ENCODE measurements at places on chromosomes 7 and 10.
A peak's percentile ranks its signal among the peaks of the same experiment; 100 is the strongest.

GRCh38 chr10:22321924-22322640 lies 1.2 kb downstream of the BMI1 start:
- DNase-seq: peak; percentile 76

- DNase-seq: no peak
These were observed 278.3 kb upstream of the SP8 start for GRCh38 chr7:21064698-21065648.

- DNase-seq: peak; percentile 37
These were observed 100.2 kb downstream of the ACTR3B start for GRCh38 chr7:152859781-152860191.

DNA sequence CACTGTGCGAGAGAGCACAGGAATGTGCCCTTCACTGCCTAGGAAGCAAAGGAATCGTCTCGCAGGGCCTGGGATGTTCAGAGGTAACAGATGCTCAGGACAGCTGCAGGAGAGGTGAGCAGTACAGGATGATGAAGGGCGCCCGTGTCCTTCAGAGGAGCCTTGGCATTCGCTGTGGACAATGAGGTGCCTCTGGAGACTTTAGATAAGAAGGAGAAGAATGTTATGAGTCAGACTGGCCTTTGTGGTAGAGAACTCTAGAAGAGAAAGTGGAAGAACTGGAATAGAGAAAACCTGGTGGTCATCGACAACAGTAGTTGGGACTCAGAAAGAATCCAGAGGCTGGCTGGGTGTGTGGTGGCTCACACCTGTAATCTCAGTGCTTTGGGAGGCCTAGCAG lies 64.4 kb upstream of the LEP start:
- DNase-seq: no peak

DNA sequence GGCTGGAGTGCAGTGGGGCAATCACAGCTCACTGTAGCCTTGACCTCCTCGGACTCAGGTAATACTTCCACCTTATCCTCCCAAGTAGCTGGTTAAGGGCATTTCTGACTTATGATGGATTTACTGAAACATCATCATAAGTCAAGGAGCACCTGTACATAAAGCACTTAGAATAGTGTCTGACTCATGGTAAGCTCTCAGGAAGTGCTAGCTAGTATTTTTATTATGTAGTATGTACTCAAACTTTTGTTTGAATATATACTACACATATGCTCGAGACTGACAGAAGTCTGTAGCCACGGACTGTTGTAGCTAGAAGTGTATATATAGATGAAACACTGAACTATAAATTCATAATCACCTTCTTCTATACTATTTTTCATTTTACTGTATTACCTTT lies 107.5 kb upstream of the DNAJB12 start:
- no peak for DNase-seq

DNA sequence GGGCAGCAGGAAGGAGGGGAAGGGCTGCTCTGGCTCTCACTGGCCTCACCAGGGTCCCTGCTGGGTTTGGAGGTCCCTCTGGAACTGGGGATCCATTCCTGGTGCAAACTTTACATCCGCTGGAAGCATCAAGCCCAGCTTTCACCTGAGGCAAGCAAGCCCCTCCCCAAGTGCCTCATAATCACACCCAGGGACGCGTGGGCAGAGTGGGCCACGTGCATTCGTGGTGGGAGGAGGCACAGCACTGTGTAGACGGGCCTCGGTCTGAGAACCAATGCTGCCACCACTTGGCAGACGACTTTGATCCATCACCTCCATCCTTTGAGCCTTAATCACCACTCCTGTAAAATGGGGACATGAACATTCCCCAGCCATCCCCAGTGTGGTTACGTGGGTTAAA lies 74.1 kb downstream of the VWA2 start:
- no peak for DNase-seq

- DNase-seq: no peak
These were observed 50.2 kb downstream of the MTURN start for GRCh38 chr7:30184791-30185487.

DNA sequence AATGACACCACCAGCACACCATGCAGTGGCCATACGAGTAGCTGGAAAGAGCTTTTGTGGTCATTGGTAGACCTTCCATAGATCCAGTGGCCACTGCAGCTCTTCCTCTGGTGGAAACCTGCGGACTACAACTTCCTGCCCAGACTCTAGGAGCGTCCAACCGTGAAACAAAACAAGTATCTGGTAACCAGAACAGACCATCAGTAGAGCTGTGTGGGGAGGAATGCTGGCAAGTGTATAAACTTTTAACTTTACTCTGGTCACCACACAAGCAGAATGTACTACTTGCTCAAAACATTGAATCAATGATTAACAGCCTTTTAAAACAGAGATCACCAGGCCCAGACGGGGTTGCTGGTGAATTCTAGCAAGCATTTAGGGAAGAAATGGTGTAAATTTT lies 154.7 kb upstream of the DGKB start:
- DNase-seq: no peak

DNA sequence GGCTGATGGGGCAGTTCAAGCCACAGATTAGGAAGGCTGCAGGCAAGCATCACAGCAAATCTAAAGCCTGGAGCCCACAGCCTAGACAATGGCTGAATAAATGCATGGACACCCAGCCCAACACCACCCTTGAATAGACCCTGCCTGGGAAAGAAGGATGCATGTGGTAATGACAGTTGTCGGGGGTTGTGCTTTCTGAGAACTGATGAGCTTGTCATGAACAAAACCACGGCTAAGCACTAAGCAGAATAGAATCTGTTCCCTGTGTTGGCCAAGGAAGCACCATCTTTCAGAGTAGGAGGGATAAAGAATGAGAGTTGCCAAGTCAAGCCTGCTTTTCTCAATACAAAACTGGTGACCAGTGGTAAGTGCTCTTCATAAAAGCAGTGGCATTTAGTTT lies 66.1 kb upstream of the JCAD start:
- DNase-seq: no peak

GRCh38 chr7:7740037-7740355 lies 21.6 kb upstream of the RPA3 start:
- DNase-seq: no peak

DNA sequence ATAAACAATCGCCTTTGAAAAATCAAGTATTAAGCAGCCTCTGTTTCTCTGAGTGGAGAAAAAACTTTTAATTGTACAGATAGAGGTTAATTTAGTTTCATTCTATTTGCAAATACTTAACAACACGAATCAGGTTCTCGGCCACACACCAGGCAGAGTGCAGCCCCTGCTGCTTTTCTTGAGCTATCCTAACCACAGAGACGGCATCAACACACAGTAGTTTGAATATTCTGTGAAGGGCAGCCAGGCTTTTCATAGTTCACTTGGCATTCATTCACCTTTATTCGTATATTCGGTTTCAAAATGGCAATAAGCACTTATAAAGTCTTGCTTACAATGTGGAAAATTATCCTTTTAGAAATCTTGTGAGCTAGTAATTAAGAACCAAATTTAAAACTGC lies 5.7 kb downstream of the ADARB2 start:
- no peak for DNase-seq

DNA sequence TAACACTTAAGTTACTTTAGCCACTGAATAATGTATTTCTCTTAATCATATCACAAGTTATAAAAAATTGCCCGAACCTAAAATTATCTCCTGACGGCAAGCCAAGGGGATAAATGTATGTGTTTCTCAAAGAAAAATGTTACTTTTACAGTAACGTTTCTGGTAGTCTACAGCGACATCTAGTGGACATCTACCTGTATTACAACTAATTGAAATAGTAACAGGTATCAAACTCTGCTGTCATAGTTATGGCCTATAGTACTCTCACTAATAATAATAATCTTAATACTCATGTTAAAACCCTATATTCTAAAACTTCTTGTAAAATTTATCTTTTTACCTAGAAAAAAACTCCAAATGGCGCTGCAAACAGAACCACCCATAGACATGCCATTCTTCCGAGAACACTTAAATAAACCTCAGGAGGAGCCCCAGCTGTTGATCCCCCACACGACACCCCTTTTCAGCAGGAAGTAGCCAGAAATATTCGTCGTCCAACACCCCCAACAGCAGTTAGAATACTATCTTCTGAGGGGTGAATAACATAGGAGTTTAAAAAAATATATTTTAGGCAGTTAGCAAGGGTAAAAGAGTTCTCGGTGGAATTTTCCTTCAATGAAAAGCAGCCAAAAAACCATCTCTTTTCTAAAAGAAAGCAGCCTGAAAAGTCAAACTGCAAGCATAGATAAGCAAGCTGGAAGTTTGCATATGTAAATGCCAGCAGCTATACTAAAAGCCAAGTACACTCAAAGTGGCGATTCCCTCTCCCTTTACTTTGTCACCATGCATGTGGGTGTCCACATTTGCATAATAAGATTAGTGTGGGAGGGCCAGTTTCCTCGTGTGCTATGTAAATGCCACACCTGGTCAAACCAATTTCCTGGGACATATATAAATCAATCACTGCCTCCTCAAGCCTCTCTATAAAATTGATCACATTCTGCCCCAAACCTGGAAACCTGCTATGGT lies 40.5 kb upstream of the ZNF107 start:
- no peak for DNase-seq

DNA sequence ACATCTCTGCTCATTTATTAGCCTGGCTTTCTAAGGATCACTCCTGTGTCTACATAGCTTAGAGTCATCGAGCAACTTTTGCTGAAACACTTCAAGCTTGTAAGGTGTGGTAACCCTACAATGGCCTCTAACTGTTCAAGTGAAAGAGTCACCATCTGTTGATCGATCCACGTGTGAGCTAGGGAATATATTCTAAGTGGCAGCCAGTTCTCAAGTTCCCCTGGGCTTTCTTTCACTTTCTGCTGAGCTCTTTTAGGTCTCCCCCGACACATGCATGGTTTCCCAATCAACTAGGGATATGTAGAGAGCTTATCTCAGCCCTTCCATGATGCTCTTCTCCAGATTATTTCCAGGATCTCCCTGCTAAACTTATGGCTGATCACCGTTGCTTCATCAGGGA lies 15.5 kb downstream of the AOAH start:
- no peak for DNase-seq

DNA sequence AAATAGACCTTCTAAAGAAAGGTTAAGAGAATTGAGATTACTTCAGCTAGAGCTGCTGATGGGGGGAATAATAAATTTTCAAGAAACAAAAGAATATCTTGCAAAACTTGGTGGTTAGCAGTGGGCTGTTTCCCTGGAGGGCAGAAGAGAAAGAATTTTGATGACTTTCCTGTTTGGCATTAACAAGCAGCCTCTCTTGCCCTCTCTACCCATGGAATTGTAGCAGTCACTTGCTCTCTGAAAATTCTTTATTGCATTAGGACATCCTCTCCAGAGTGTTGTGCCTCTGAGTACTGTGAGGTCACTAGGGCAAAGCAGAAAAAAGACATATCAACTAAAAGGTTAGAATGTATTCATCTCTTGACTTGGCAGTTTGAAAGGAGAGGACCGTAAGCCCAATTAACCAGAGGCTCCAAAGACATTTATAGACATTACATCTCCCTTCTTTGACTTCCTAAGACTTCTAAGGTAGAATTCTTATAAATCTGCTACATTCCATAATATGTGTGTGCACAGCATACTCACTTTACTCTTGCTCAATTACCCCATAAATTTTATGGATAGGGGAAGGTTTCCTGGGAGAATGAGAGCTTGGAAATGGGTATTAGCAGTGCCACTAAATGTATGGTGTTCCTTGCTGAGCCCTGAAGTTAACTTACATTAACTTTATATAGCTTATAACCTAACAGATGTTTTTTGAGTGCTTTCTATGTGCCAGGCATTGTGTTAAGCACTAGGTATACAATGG lies 215.3 kb downstream of the KIF20B start:
- DNase-seq: no peak

DNA sequence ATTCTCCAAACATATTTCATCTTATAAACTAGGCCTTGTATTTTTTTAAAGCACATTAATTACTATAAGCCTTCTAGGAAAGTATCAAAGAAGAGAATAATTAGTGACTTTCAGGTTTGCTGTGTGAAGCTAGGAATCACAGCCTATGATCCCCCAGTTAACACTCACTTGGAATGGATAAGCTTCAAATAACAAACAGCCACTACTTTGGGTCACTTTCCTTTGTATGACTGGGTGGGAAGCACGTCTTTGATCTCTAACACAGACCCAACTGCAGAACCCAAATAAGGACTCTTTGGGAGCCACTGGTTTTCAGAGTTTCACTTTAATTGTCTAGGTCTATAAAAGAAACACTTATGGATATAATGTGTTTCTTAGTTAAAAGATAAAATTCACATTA lies 769.3 kb downstream of the MAGI2 start:
- no peak for DNase-seq

DNA sequence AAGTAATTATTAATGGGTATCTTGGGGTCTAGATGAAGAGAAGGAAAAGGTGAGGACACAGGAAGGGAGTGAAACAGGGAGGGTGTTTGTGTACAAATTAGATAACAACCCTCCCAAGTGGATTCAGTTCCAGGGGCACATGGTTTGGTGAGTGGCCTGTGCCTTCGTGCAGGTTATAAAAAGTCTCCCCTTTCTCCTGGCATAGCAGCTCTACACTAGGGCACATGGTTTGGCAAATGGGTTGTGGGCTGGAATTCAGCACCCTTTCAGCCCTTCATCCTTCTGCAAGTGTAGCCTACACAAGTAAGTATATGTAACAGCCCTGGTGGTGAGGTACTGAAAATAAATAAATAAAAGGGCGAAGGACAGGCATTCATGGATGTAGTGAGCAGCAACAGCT lies 359.4 kb downstream of the AUTS2 start:
- DNase-seq: no peak

DNA sequence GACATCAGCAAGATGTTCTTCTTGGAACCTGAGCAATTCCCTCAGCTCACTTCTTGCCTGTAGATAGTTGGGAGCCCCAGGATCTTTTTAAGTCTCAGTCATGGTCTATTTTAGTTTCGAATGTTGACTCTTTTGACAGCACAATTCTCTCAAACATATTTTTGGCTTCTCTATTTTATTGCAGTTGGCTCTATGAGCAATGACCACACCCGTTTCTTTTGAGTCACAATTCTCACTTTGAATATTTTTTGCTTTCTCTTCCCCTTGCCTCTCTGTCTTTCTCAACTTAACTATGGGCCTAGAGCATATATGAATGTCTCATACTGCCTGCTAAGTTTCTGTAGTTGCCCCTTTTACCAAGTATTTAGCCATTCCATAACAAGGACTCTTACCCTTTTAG lies 222.8 kb downstream of the PTN start:
- DNase-seq: no peak

- no peak for DNase-seq
These were observed 41.5 kb downstream of the TMEM26 start for GRCh38 chr10:61411706-61412105.

DNA sequence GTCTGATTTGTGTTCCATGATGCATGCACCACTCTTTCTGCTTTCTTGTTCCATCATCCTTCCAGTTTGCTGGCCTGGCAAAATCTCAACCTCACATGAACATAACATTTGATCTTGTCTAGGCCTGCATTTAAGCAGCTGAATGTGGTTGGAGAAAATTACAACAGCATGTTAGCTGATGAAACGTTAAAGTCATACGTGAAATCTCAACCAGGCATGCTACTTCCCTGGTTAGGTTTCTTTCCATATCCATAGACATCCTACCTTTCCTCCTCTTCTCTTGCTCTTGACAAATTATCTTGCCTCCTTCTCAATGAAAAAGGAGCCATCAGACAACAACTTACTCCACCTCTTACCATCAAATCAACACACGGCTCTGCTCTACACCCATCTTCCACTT lies 153.6 kb downstream of the C1GALT1 start:
- no peak for DNase-seq

Measured in left forelimb (tissue), 1 donor.